IMR-90 (cell line): ENCODE measurements at places on chromosomes 7 and 10.

DNA sequence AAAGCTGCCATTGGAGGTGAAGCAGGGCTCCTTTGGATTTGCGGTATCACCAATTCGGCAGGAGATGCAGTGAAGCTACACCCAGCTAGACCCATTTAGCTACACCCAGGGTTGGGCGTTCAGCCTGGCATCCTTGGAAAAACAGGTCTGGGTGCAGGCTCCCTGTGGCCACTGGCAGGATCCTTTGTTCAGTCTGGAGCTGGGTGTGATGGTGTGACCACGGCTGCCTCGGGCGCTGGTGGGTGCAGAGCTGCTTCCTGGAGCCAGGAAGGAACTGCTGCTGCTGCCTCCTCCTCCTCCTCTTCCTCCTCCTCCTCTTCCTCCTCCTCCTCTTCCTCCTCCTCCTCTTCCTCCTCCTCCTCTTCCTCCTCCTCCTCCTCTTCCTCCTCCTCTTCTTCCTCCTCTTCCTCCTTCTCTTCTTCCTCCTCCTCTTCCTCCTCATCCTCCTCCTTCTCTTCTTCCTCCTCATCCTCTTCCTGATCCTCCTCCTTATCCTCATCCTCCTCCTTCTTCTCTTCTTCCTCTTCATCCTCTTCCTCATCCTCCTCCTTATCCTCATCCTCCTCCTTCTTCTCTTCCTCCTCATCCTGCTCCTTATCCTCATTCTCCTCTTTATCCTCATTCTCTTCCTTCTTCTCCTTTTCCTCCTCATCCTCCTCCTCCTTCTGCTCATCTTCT is 84.0 kb downstream of the GRK5 start:
- peaks cover 21% of the 10 kb centered on the region for H3K36me3 ChIP-seq
- H3K4me3 ChIP-seq: no peak overlapping the region
- no peak for DNase-seq
- no peak overlapping the region for H3K27ac ChIP-seq
- no peaks in the 10 kb centered on the region for H3K27me3 ChIP-seq

DNA sequence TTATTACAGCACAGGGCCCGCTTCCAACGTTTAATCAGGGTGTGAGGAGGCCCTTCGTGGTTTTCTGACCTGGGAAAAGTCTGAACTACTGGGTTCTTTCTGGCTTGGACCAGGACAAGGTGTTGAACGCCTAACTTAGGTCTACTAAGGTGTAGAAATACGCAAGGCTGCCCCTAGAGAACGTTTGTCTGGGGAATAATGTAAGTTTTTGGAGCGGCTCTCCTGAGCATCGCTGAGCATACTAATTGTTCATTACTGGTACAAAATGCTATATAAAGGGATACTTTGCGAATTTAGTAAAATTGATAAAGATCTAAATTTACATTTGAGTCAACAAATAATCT is 32.4 kb upstream of the TOMM7 start:
- DNase-seq: no peak
- H3K27me3 ChIP-seq: no peaks in the 10 kb centered on the region
- H3K4me3 ChIP-seq: peak overlapping the region; percentile 68
- H3K27ac ChIP-seq: peak overlapping the region; percentile 80

DNA sequence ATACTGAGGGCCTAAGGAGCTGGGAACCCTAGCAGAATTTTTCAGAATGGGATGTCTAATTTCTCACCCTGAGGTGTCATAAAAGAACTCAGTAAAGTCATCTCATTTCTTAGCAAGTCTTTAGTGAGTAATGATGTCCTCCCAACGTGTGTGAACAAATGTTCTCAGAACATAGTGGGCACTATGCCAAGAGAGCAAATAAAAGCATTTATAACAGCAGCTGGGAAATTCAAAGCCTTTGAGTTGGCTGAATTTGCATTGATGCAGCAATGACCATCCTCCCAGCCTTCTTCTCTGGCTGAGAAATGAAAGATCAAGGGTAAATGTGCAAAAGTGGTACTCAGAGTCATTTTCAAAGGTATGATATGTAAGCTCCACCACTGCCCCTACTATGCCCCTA is 109.4 kb downstream of the FAM107B start:
- no peak overlapping the region for H3K4me3 ChIP-seq
- no peak overlapping the region for H3K27ac ChIP-seq
- no peaks in the 10 kb centered on the region for H3K36me3 ChIP-seq
- H3K4me1 ChIP-seq: no peaks in the 10 kb centered on the region
- H3K27me3 ChIP-seq: no peaks in the 10 kb centered on the region

GRCh38 chr7:101874028-101874427 is 56.6 kb downstream of the CUX1 start:
- H3K27ac ChIP-seq: peak overlapping the region; percentile 2; the same call in 1 of the 2 replicates
- H3K4me3 ChIP-seq: no peak overlapping the region
- peaks cover 21% of the 10 kb centered on the region for H3K4me1 ChIP-seq
- peak; percentile 39 for DNase-seq

- H3K36me3 ChIP-seq: no peaks in the 10 kb centered on the region
- peaks cover 51% of the 10 kb centered on the region for H3K27me3 ChIP-seq
- no peak overlapping the region for H3K27ac ChIP-seq
- peaks cover 2% of the 10 kb centered on the region; the same call in 1 of the 2 replicates for H3K4me1 ChIP-seq
- no peak overlapping the region for H3K4me3 ChIP-seq
- peak; percentile 19 for DNase-seq
Observed at GRCh38 chr7:47198159-47198558, 383.8 kb downstream of the TNS3 start.
